ENCODE measurements at places on chromosomes 11 and 22.

GRCh38 chr11:27358296-27358695, 4.7 kb downstream of the CCDC34 start:
- no peak for DNase-seq

- DNase-seq, result no peak
These were observed 1000.4 kb downstream of the OPCML start for GRCh38 chr11:132531921-132532320.

GRCh38 chr11:92458486-92458885, 233.9 kb downstream of the FAT3 start:
- no peak for DNase-seq

DNA sequence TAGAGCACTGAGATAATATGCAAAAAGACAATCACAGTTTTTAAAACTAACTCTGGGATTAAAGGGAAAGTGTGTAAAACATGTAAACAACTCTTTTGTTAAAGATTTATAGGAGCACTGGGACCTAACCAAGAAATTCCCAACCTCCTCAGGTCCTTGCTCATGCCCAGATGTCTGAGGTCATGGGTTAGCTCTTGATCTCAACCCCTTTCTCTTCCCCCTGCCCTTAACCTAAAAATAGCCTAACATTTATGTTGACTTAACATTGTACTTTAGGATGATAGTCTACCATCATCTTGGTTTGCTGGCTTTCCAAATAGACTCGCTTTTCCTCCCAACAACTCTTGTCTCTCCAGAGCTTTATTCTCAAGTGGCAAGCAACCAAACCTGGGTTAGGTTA, 258.2 kb upstream of the FAT3 start:
- DNase-seq, result no peak

DNA sequence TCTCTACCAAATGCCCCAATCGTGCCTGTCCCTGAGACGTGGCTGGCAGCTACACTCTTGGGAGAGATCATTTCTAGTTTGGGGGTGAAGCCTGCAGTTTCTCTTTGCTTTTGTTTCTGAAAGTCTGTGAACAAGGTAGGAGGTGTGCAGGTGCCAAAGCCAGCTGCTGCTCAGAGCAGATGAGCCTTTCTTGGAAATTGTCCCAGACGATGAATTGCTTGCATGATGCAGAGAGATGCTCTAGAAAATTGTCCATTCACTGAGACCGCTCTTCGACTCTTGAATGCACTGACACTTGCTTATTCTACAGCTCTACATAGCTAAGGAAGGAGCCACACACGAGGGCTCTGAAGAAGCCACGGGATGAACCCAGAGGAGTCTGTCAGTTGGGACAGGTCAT, 225.6 kb upstream of the E2F8 start:
- DNase-seq, result peak; percentile 44

DNA sequence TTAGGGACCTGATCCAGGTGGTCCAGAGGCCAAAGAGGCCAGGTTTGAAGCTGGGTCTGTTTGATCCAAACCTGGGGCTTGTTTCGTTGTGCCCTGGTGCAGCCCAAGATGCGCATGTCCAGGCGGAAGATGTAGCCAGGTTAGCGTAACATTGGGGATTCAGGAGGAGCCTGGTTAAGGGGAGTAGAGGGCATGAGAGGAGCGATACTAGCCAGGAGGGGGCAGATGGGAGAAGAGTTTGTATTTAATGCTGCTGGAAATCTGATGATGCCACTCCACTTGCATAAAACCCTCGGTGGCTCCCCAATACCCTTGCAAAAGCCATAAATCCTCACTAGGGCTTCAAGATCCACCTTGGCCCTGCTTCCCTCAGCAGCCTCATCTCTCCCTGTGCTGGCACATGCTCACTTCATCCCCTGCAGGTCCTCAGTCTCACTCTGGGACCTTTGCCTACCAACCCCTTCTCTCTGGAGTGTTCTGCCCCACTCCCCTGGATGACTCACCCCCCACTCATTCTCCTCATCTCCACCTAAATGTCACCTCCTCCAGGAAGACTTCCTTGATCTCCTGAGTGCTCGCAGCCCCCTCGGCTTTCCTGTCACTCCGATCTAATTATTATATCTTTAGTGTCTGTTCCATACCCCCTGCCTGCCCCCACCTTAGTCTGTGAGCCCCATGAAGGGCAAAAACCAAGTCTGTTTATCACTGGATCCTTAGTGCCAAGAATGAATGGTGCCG, 95.9 kb downstream of the MIAT start:
- no peak for DNase-seq

GRCh38 chr11:112631333-112631732, 329.9 kb upstream of the NCAM1 start:
- no peak for DNase-seq

- DNase-seq, result no peak
These were observed 57.9 kb downstream of the CD82 start for GRCh38 chr11:44623341-44623730.

DNA sequence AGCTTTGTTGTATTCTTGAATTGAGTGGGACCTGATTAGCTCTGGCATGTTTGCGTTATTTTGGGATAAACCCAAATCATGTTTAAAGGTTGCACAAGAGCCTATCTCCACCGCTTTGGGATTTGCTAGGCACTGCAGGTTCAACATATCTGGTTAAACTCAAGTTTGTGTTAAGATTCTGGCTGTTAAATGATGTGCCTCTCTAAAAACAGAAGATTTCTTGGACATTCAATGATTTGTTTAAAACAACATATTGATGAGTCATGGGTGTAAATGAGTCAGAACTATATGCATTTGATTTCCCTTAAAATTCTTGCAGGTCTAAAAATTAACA, 67.4 kb downstream of the AMOTL1 start:
- DNase-seq, result no peak

DNA sequence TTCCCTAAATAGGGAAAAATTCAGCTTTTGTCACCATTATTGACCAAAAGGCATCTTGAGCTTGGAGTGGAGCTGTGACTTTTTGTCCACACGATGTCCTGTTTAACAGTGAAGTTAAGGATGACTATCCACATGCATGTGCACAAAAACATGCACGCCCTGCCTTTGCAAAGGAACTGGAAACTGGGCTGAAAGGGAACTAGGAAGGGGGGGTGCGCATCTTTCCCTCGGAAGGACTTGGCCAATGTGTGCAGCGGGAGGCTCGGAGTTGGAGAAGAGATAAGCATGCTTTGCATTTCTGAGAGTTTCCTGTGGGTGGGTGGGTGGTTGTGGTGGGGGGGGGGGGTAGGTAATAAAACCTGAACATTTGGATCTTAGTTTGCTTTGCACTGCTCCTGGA, 411 bp upstream of the KIRREL3 start:
- DNase-seq, result no peak

DNA sequence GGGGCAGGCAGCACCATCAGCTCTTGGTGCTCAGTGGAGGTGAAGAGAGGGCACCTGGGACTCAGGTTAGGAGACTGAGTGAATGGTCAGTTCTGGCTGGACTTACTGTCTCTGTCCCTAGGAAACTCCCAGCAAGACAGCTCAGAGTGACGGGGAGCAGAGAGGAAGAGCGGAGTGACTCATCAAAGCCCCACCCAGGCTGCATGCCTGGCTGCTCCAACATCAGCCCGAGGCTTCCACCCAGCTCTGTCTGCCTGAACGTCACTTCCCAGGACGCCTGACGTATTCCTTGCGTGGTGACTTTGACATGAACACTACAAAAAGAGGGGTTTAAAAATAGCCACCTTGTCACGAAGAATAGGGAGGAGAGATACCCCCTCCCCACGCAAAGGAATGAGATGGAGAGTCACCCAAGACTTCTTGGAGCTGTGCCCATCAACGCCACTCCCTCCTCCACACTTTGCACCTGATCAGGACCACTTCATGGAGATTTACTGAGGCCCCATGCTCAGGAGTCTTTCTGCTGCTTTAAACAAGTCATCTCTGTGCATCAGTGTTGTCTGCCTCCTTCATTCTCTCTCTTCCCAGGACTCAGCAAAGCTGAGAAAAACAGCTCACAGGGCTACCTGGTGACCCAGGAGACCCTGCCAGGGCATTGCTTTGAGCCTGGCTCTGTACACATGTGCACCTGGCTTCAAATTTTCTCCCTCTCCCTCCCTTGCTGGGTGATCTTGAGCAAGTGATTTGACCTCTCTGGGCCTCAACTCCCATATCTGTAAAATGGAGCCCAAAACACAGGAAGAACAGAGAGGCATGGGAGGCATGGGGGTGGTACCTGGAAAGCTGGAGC, 83.1 kb downstream of the MN1 start:
- DNase-seq, result no peak

DNA sequence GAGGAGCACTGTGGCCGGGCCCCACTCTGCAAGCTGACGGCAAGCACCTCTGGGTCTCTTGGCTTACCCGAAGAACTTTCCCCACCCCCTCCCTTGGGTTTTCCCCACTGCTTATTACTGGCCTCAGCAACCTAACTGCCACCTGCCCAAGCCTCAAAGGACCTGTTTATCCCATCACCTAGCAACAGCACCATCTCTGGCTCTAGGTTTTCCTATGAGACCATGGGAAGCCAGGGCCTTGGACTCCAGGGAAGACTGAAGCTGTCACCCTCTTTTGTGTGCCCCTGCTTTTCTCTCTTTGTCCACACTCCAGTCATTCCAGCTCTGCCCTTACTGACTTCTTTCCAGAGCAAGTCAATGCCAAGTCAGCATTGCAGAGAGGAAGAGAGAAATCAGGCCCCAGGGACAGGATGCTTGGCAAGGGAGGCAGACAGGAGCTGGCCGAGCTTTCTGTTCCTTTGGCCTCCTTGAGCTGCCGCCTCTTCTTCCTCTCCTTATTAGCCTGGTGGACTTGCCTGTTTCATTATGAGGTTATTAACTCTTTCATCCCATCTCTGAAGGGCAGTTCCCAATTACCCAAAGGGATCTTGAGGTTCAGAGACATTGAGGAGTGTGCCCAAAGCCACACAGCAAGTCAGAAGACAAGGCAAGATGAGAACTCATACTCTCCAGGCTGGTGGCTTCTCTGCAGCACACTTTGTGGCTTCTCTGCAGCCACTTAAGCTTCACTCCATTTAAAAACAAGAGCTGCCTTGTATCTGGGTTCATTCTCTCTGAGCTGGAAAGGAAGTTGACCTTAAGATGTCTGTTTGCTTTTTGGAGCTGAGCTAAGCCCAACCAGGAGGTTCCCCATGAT, at the start of gene SMIM35:
SMIM35 (minus strand) TSS at position 51 of the 856 bp plus-strand sequence. CDS start 206 bp downstream, outside the sequence.
- peak; percentile 15 for DNase-seq

- no peak for DNase-seq
These were observed 114.9 kb downstream of the KCNQ1 start for GRCh38 chr11:2559527-2560311.

All from COR-L47 (cell line).